ENCODE measurements at places on chromosomes 4 and X.

DNA sequence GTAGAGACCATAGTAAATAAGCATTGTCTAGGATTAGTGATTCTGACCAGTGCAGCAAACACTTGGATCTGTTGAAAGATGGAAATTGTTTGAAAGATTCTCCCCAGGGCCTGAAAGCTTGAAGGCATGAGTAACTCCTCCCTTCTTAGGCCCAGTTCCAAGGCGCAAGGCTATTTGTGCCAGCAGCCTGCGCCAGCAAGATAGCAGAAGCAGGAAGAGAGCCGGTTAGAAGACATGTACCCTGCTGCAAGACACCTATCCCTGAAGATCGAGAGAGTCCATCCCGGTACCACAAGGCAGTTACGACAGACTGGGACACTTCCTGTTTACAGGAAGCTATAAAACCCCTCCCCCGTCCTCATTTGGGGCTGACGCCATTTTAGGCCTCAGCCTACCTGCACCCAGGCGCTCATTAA lies 72.4 kb upstream of the JADE1 start:
- no peak for DNase-seq

DNA sequence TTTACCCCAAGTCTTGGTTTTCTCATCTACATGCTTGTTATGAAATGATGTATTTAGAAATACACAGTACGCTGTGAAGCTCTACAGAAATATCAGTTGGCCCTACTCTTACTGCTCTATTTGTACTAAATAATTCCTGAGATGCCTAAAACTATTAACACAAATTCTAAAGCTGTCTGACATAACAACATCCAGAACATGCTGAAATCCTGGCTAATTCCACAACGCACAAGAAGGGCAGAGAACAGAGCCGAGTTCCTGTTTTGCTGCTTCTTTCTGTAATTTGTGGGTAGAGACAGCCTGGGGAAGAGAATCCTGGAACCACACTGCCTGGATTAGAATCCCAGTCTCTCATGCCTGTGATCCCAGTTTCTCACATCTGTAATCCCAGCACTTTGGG lies 59.0 kb downstream of the ZNF827 start:
- DNase-seq = no peak

DNA sequence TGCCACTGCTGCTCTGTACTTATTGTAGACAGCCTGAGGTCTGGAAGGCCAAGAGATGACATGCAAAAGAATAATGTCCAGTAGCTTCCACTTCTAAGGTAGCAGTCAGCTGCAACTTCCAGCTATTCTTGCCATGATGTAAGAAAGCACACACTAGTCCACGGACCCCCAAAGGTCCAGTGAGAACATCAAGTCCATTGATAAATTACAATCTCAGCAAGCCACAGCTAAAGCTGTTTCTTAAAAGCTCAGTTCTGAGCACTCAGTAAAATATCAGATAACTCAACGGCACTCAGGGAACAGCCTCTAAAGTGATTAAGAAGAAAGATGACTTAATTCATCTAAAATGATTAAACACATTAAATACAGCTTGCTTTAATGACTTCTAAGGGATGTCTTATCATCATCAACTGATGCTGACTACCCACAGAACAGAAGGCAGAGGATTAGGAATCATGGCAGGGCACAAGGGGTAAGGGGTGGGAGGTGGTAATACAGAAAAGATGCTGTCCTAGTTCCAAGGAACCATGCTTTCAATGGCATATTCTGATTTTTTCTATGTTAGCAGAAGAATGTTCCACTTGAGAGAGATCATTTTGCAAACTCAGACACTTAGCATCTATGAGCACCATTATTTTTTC lies 99.1 kb upstream of the CBR4 start:
- DNase-seq = no peak

GRCh38 chrX:40945361-40945713 lies 139.9 kb upstream of the USP9X start:
- peak; percentile 62 for DNase-seq

GRCh38 chrX:11528623-11529022 lies 137.1 kb downstream of the ARHGAP6 start:
- no peak for DNase-seq

- DNase-seq = no peak
Measured at GRCh38 chr4:88802138-88802537, 104.5 kb upstream of the NAP1L5 start.

GRCh38 chr4:145734576-145735346 lies 54.8 kb downstream of the C4orf51 start:
- DNase-seq = peak; percentile 94

DNA sequence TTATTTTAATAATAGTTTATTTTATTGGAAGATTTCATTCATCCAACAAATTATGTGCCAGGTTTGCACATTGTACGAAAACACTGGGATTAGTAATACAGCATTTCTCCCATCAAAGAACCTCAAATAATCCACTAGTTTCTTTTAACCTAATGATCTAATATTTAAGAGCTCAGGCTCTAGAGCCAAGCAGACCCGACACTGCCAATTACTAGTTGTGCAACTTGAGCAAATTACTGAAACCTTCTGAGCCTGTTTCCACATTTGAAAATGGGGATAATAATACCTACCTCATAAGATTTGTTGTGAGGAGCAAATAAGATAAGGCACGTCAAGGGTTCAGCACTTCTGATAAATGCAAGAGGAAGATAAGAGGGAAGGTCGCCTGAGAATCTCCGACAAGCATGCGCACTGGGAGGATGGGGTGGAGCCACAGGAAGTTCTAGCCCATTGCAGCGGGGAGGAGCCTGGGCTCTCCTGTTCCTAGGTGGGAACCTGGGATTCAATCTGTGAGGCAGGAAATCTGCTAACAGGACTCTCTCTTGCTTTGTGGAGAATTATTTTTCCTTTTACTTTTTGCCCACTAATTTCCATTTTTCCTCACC lies 141.5 kb upstream of the SMAD1 start:
- no peak for DNase-seq

- DNase-seq = no peak
Measured at GRCh38 chrX:132740316-132741123, 217.9 kb downstream of the HS6ST2 start.

DNA sequence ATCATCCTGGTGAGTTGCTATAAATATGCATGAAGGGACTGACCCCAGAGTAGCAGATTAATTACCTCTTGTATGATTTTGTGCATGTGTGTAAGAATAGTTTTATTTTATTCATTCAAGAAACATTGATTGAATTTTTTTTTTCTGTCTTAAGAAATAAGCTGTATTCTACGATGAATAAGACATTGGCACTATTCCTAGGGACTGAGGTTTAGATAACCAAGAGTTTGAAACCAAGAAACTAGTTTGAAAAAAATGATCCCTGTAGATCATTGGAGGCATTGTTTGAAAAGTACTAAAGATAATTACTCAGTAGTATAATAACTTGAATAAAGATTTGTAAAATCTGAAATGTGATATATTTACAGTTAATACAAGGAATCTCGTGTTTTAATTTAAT lies 1086.9 kb downstream of the PCDH7 start:
- DNase-seq = no peak

DNA sequence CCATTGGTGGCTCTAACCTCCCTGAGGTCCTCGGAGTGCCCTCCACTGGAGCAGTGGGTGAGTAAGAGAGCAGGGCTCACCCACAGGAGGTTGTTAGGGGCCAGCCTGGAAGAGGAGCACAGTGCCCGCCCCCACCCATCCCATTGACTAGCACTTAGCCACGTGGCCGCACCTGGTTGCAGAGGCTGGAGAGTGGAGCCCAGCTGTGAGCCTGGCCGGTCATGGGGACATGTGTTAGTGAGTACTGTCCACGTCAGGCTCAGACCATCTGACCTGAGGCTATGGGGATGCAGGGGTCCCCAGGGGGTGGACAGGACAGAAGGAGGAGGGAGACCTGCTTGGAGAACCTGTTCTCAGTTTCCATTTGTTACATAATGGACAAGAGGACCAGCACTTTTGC lies 1.4 kb upstream of the MAN2B2 start:
- DNase-seq = no peak

GRCh38 chrX:56790778-56791177 lies 61.7 kb downstream of the NBDY start:
- no peak for DNase-seq

GRCh38 chr4:1961038-1961437 lies 47.7 kb downstream of the NELFA start:
- no peak for DNase-seq

GRCh38 chr4:80043541-80043940 lies 29.5 kb downstream of the ANTXR2 start:
- no peak for DNase-seq

DNA sequence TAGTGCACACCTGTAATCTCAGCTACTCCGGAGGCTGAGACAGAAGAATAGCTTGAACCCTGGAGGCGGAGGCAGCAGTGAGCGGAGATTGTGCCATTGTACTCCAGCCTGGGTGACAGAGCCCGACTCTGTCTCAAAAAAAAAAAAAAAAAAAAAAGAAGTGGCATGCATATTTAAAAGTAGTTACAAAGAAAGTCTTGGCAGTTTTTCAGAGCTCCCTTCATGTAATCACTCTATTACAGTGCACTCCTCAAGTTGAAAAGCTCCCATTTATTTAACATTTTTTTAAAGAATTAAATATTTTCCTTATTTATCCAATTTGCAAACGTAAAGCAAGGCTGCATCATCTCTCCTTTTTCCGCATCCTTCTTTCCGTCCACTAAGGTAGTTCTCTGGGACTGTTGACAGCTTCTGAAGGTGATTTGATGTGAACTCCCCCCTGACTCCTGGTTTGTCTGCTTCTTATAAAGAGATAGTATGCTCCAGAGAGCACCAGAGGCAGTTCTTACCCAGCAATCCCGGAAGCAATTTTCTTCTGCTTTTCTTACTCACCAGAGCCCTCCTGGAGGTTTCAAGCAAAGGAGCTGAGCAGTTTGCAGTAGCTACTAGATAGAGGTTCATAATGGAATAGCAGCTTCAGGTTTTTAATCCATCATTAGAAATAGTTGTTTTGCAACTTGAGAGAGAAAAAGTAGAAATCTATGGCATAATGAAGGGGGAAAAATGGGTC lies 151.0 kb downstream of the PALLD start:
- no peak for DNase-seq

DNA sequence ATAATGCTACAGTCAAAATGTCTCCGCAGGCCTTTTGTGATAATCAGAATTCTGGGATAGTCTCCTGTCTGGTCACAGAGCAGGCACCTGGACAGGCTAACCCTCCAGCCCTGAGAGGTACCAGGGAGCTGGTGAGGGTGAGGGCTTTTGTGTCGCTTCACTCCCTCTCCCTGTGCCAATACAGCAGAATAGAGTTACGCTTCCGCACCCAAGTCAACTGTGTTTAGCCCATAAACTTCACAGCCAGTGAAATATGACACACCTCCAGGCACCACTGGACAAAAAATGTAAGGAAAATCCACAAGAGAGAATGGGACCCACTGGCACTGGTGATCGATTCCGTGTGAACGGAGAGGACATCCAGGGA lies 1.3 kb downstream of the GAK start:
- DNase-seq = no peak

DNA sequence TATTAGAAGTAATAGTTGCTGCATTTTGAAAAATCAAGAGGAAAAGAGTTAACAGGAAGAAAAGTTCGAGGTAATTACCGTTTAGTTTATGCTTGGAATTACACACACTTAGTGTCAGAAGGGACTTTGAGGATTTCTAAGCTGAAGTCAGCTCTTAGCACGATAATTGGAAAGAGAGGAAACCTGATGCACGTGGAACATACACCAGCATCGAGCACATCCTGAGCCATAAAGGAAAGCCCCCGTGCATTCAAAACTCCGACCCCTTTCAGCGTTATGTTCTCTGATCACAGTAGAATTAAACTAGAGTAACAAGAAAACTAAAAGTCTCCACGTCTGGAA lies 400 bp upstream of the PAQR3 start:
- DNase-seq = no peak

DNA sequence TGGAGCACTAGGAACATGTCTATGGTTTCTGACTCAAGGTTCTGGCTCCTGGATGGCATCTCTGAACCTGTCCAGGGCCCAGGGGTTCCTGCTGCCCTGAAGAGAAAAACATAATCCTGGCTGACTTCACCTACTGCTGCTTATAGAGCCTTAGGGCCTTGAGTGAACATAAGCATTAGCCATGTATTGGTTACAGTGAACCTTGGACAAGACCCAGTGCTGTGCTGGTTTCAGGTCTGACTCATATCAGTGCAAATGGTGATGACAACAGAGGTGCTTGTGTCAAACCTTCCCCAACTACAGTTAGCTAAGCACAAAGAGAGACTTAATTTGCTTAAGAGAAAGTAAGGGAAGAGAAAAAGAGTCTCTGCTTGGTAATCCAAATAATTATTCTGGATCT lies 1047.2 kb downstream of the GLUD2 start:
- DNase-seq = no peak

DNA sequence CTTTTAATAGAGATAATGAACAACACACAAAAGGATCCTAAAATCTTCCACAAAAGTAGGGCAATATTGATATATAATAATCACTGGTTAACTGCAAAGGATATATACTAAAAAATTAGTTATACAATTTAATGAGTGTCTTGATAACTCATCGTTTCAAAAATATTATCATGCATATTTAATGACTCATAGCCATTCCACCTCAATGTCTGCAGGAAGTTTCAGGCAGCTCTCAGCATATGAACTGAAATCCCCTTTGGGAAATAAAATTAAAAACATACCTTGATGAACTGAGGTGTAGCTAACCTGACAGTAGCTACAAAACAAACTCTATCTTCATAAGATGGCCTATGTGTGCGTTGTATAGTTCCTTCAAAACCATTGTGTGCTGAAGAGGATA lies 62.9 kb downstream of the TMEM165 start:
- DNase-seq = no peak

DNA sequence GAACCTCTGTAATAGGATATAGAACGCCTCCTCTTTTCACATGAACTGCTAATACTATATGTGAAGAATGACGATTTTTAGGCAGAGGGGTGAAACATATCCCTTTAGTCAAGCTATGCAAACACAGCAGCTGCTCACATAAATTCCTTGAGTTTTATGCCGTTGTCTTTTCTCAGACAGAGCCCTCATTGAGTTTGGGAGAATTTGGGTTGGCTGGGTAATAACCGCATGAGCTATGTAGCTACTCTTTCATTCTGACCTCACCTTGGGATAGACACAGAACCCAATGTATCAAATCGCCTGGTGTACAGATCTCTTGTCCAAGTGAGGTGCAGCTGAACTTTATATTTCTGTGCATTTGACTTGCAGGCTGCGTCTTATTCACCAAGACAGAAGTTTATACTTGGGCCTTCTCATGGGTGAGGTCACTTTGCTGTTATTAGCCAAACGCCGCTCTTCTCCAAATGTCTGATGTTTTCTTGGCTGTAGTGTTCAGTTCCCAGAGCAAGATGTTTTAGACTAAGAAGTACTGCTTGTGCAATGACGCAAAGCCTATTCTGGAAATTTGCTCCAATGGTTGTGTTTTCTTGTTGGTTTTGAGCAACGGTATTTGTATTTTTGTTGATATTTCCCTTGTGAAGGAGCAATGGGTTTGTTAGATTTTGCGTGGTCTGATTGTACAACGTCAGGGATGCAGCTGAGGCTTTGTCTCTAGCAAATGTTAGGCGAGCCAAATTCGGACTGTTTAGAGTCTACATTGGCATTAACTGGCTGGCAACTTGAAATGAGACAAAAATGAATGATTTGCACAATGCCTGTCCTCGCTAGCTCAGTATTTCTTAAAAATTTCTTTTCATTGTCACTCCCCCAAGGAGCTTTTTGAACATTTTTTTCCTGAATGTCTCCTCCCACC lies 11.2 kb upstream of the SPARCL1 start:
- DNase-seq = no peak

- DNase-seq = no peak
Measured at GRCh38 chrX:121903961-121904360, 856.6 kb downstream of the GLUD2 start.

GRCh38 chr4:177308125-177308524 lies 1.5 kb upstream of the NEIL3 start:
- no peak for DNase-seq

- no peak for DNase-seq
Measured at GRCh38 chr4:23238848-23239247, 546.1 kb downstream of the GBA3 start.

- DNase-seq = no peak
Measured at GRCh38 chr4:145276050-145276449, 95.7 kb upstream of the OTUD4 start.

Measured in retinal pigment epithelial cell (primary cell).